Activated naive CD4-positive, alpha-beta T cell treated with anti-CD3 and anti-CD28 coated beads, Interleukin-2, amount 50 U/mL, for 16 hours (primary cell): ENCODE measurements at places on chromosomes 5 and 9.

GRCh38 chr5:172417983-172418630 lies 36.2 kb downstream of the SH3PXD2B start:
- DNase-seq = no peak

- DNase-seq = no peak
These were observed 1.5 kb upstream of the PRDM12 start for GRCh38 chr9:130662970-130663257.

DNA sequence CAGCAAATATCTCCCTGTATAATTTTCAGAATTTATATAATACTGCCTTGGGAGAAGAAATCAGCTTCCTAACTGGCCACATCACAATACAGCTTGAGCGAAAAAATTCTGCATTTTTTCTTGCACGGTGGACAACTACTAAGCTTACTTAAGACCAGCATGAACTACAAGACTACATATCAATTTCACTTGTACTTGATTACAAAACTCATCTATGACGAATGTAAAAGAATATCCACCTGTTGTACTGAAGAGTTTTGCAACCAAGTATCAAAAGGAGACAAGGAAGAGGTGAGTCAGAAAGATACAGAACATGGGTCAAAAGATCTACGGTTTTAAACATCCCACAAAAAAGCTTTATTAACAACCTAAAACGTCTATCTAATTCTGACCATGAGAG lies 279.4 kb downstream of the BNC2 start:
- no peak for DNase-seq

DNA sequence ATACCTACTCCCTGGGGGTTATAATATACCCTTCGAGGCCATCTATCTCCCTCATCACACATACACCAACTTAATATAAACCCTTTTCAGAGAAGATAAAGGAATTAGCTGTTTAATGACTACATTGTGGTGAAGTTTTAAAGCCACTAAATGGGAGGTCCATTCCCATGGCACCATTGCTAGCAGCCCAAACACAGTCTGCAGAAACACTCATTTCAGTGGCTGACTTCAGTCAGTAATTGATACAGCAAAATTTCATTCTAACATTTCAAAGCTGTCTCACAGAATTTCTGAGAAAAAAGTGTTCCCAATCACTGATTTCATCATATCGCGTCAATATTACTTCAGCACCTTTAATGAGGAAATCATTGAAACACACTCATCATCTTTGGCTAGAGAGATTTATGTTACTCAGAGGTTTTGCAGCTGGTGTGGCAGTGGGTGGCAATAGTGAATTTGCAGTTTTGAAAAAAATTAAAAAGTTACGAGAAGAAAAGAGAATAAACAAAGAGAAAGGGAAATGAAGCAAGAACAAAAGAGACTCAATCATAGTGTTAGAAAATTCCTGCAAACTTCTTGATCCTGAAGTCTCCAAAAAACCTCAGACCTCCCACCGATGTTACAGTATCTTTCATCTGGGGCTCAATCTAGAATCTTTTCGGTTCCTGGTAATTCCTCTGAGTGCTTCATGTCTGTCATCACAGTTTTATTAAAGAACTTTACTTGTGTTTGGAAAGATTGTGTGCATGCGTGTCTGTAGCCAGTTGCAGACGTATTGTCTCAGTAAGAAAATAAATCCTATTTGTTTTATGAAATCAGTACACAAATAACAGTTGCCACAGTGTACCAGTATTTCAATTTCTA lies 105.0 kb downstream of the ERCC6L2 start:
- DNase-seq = no peak

- no peak for DNase-seq
These were observed 30.4 kb downstream of the GADD45G start for GRCh38 chr9:89634995-89635742.
